ENCODE measurements at places on chromosomes 5 and 9. TPM values are rescaled to one million over a fixed set of nuclear protein-coding genes. Genes with fewer than 3 reads are reported as not detected.

The SLC23A1 gene
- 2.5 TPM for total RNA-seq

The CLIC3 gene
- 3.8 TPM for total RNA-seq

The GGTA1 gene
- total RNA-seq, result 1.6 TPM

The AGXT2 gene
- total RNA-seq, result not detected

- DNase-seq, result no peak
These were observed 508.2 kb downstream of the CETN3 start for GRCh38 chr5:89901346-89901745.

DNA sequence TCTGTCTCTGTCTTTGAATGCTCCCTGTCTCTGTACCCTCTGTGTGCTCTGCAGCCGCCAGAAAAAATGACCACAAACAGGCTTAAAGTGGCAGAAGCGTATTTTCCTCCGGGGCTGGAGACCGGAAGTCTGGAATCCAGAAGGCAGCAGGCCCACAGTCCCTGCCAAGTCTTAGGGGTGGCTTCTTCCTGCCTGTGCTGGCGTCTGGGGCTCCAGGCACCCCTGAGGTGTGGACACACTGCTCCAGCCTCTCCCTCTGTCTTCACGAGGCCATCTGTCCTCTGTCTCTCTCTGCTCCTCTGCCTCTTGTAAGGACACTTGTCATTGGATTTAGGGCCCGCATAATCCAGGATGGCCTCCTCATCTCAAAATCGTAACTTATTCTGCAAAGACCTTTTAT is 298.4 kb upstream of the IRX4 start:
- no peak for DNase-seq

DNA sequence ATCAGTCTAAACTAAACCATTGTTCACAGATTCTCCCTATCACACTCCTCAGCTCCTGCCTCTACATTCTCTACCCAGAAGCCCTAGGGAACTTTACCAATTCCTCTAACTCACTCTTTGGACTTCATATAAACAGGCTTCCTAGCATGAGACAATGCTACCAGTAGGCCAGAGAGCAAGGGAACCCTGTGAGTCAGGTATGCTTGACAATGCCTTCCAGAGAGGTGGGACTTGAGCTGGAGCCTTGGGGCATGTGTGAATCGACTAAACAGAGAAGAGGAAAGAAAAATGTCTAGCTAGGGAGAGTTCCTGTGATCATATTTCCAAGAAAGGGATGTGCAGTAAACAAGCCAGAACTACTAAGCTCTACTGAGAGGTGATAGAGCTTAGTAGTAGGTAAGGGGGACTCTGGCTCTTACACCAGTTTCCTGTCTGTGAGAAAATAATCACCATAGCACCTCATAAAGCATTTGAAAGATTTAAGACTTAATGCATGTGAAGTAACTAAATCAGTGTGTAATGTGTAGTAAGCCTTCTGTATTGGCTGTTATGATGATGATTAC is 6.4 kb upstream of the RFK start:
- no peak for DNase-seq

DNA sequence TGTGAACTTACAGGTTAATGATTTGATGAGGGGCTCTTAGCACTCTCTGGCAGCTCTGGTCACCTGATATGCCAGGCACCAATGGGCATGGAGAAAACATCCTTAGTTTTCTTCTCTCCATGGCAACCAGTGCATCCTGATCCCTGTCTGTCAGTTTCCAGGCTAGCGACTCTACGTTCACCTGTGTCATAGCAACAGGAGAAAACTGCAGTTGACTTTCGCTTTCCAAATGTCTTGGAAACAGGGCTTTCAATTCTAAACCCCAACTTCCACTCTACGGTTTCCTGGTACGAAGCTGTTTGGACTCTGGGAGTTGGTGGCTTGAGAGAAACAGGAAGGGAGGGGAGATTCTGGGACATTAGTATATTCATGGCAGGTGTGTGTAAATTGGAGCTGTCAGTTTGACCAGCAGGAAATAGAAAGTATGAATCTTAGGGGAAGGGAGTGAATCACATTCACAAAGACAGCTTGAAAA is 74.4 kb downstream of the SLC28A3 start:
- DNase-seq, result no peak

GRCh38 chr5:158450751-158451171 is 591.8 kb upstream of the CLINT1 start:
- no peak for DNase-seq

DNA sequence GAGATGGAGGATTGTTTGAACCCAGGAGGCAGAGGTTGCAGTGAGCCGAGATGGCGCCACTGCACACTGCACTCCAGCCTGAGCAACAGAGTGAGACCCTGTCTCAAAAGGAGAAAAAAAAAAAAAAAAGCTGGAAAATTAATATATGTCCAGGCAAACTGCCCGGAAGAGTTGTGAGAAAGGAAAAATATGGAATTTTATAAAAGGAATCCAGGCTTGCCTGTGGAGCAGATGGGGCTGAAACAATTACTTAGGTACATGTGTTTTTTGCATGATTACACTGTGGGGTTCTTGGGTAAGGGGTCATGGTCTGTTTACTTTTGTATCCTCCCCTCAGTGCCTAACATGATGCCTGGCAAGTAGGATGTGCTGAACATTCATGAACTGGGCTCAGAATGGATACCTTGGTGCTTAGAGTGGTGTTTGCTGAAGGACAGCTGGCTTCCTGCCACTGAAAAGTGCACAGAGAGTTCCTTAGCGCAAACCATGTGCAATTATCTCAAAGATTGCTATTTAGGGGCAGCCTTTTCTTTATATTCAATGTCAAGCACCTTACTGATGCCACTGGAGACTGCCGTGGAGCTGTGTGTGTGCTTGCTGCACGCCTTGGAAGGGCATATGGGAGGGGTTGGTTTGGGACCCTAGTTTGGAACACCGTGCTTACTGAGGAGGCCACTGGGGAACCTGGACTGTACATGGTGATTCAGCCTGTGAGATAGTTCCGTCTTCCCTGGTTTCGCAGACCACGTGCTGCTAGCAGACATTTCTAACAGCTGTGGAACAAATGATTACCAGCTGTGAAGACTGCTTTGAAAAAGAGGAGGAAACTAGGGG is 78.4 kb downstream of the MAP1B start:
- no peak for DNase-seq

DNA sequence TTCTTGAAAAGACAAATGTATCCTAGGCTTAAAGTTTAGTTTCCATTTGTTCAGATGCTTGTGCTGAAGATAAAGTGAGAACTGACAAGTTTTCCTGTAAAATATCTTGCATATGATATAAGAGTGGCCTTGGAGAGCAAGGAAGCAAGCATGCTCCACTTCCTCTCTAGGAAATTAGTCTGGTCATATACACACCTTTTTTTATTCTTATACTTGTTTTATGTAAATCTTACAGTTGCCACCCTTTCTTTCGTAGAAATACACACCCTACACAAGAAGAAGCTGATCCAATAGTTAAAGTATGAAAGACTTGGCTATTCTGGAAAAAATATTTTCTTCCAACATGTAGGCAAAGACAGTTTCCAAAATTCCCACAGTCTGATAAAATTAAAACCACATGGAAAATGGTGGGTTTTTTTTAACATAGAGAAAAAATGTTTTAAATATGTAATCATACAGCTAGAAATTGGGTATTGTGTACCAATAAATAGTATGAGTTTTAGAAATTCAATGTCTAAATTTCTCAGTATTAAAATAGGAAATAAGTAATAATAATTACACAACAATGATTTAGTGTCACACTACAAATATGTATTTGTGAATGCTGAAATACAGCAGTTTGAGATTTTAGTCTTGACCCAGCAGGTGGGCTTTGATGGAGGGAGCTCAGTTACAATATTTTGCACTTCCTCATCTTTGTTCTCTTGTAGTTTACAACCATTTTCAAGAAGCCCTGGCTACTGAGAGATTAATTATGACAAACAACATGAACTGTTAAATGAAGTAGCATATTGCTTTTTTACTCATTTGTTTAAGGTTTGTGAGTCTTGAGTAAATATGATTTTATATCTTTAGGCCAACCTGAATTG is 185.7 kb upstream of the GNA14 start:
- DNase-seq, result no peak

DNA sequence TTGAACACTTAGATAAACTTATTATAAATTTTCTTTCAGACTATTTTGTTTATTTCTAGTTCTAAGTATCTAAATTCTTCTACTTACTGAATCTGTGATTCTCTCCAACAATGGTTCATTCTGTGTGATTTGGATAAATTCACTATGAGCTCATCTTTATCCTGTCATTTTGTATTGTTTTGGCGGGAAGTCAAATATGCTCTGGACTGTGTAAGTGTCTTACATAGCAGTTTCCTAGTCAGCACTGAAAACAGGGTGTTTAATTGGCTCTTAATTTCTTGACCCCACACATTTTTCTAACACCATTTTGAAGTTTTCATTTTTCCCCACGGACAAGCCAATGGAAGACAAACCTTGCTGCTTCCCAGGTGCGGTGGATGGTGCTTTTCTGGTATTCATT is 207.0 kb upstream of the ACO1 start:
- DNase-seq, result no peak

GRCh38 chr5:164832516-164832915 is 1327.1 kb downstream of the MAT2B start:
- no peak for DNase-seq

- DNase-seq, result no peak
These were observed 8.7 kb upstream of the MYOT start for GRCh38 chr5:137858954-137859353.

GRCh38 chr5:109654455-109654854 is 35.3 kb upstream of the MAN2A1 start:
- no peak for DNase-seq

DNA sequence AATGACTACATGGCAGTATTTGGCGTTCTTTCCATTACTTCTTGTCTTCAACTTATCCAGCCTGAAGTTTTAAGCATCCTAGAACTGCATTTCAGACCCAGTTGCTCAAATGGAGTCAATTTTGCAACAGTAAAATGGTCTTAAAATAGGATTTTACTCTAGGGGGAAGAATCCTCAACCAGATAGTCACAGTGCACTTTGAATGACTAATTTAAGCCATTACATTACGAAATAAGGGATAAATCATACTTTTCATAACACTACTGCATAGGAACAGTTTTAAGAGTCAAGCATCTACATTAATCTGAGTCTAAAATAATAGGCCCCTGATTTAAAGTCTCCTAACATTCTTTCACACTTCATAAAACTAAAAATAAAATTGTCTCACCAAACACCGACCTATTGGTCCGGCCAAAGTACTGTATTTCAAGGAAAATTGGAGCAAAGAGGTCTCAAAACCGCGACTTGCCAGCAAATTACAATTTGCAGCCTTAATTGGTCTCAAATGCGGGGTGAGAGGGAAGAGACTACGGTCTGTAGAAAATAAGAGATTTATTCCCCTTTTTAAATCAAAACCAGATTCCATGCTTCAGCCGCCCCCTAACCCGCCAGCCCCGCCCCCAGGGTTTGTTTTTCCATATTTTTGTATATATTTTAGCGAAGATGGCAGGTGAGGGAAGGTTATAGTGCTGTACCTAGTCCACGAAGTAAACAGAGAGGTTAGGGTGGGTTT is 1.2 kb upstream of the SMARCA2 start:
- DNase-seq, result no peak

DNA sequence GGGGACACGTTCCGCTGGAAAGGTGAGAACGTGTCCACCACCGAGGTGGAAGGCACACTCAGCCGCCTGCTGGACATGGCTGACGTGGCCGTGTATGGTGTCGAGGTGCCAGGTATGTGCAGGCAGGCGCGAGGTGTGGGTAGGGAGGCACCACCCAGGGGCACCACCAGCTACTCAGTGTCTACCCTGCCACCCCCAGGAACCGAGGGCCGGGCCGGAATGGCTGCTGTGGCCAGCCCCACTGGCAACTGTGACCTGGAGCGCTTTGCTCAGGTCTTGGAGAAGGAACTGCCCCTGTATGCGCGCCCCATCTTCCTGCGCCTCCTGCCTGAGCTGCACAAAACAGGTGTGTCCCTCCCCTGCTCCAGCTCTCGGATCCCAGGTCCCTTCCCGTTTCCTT is 15.1 kb downstream of the SLC27A4 start:
- DNase-seq, result no peak

- no peak for DNase-seq
These were observed 86.2 kb downstream of the GIN1 start for GRCh38 chr5:103033696-103034095.

DNA sequence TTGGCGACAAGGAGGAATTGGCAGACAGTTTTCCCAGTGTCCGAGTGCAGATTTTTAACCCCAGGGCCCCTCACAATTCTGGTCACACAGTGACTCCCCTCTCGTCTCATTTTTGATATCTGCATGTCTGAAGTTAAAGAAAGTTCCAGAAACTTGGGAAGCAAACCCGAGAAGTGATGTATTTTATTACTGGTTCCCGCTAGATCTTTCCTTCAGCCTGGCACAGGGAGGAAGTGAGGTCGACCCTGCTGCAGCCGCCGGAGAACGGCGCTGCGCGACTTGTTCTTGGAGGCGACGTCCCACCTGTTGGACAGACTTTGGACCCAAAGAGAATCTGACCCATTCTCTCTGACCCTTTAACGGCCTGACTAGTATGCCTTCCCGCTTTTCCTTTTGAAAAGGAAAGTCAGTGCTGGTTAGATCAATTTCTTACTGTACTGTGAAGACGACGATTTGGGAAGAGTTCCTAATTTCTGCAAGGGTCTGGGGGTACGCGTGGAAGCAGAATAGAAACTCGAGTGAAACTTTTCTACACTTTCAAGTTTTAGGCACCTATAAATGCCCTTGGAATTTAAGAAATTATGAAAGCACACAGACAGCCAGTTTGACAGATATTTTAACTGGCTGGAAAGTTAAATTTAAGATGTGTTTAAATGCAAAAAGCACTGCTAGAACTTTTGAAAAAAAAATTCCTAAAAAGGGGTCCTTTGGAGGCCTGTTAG is 744 bp downstream of the OTULIN start:
- DNase-seq, result peak; percentile 53

Data from activated CD8-positive, alpha-beta memory T cell treated with anti-CD3 and anti-CD28 coated beads, Interleukin-2, amount 10 ng/mL, durations not matched to agents 7 days and 5 days (primary cell).